ENCODE measurements at places on chromosomes 1 and 21. TPM values are rescaled to one million over a fixed set of nuclear protein-coding genes. Genes with fewer than 3 reads are reported as not detected.
A peak's percentile ranks its signal among the peaks of the same experiment; 100 is the strongest.

GRCh38 chr1:183593356-183593755 is 3.1 kb upstream of the NCF2 start:
- no peaks in the 10 kb centered on the region for H3K36me3 ChIP-seq
- DNase-seq = no peak
- H3K27ac ChIP-seq = no peak overlapping the region
- peaks cover 56% of the 10 kb centered on the region for H3K4me1 ChIP-seq

GRCh38 chr1:216210081-216210480 is 213.2 kb downstream of the USH2A start:
- H3K27ac ChIP-seq = no peak overlapping the region
- no peaks in the 10 kb centered on the region for H3K4me1 ChIP-seq
- H3K27me3 ChIP-seq = no peaks in the 10 kb centered on the region
- no peak overlapping the region for H3K4me3 ChIP-seq
- DNase-seq = no peak
- no peaks in the 10 kb centered on the region for H3K36me3 ChIP-seq

DNA sequence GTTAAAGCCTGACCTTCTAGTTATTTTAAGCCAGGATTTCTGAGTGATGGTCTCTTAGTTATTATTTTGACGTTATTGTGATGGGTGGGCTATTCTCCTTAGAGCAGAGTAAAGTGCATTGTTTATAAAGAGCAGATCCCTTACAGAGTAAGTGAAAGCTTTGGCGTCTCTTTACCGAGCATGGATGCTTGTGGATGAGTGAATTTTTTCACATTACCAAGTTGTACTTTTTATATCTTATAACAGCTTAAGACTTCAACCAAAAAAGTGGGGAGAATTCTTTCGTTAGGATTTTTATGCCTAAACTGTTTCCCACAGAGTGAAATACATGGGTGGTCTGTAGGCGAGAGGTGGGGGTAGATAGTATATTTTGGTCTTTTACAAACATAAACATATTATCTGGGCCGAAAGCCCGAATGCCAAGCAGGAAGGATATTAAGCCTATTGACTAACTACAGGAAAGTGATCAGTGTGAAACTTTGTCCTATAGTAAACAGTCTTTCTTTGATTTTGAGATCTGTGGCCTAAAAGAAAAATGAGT is 279.1 kb upstream of the C1orf105 start:
- H3K36me3 ChIP-seq = no peaks in the 10 kb centered on the region
- no peaks in the 10 kb centered on the region for H3K27me3 ChIP-seq
- H3K4me3 ChIP-seq = no peak overlapping the region
- peaks cover 15% of the 10 kb centered on the region for H3K4me1 ChIP-seq
- H3K27ac ChIP-seq = no peak overlapping the region

- H3K36me3 ChIP-seq = no peaks in the 10 kb centered on the region
- peak; percentile 72 for DNase-seq
- H3K27ac ChIP-seq = no peak overlapping the region
- no peaks in the 10 kb centered on the region for H3K4me1 ChIP-seq
Measured at GRCh38 chr1:28359592-28360239, 9.8 kb upstream of the PHACTR4 start.

- H3K4me1 ChIP-seq = peaks cover 6% of the 10 kb centered on the region
- H3K27ac ChIP-seq = no peak overlapping the region
- peak; percentile 29 for DNase-seq
- peaks cover 4% of the 10 kb centered on the region for H3K27me3 ChIP-seq
Measured at GRCh38 chr1:119475866-119476439, 31.1 kb upstream of the HSD3B1 start.

- H3K27me3 ChIP-seq = no peaks in the 10 kb centered on the region
- no peak overlapping the region for H3K27ac ChIP-seq
- peaks cover 4% of the 10 kb centered on the region for H3K36me3 ChIP-seq
- H3K4me3 ChIP-seq = no peak overlapping the region
Measured at GRCh38 chr1:18921516-18922251, 19.3 kb upstream of the ALDH4A1 start.

- no peak overlapping the region for H3K27ac ChIP-seq
- DNase-seq = no peak
- H3K4me1 ChIP-seq = no peaks in the 10 kb centered on the region
- H3K4me3 ChIP-seq = no peak overlapping the region
- H3K27me3 ChIP-seq = peaks cover 14% of the 10 kb centered on the region
Measured at GRCh38 chr1:30446508-30446907, 276.9 kb downstream of the MATN1 start.

- DNase-seq = no peak
- H3K4me1 ChIP-seq = peaks cover 7% of the 10 kb centered on the region
- H3K27ac ChIP-seq = no peak overlapping the region
- no peak overlapping the region for H3K4me3 ChIP-seq
- no peaks in the 10 kb centered on the region for H3K36me3 ChIP-seq
Measured at GRCh38 chr1:39925721-39926342, 24.1 kb upstream of the MYCL start.

GRCh38 chr1:64505944-64506655 is 36.2 kb downstream of the CACHD1 start:
- peaks cover 36% of the 10 kb centered on the region for H3K4me1 ChIP-seq
- no peaks in the 10 kb centered on the region for H3K36me3 ChIP-seq
- peak overlapping the region; percentile 67 for H3K27ac ChIP-seq

DNA sequence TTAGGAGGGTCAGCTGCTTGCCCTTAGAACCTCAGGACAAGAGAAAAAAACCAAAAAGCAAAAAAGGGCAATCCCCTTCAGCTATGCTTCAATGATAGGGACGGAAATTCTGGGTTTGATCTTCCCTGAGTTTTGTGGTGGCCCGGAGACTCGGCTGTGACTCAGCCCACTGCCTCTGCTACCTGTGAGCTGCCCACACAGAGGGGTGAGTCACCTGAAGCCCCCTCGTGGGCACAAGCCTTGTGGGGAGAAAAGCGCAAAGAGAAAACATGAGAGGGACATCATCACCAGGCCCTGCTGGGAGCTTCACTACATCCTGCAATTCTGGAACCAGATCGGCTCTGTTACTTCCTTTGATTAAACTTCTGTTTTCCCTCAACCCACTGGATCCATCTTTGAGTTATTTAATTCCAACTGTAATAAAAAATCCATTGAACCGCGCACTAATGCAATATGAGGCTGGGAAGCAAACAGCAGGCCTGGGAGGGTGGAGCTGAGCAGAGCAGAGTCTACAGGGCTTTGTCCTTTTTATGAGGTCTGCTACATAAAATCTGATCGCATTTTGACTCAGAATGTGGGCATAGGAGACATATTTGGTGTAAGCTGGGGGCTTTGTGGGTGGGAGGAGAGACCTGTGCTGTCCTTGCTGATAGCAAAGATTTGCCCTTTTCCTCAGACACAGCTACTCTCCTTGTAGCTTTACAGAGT is 58.7 kb upstream of the STUM start:
- no peak overlapping the region for H3K27ac ChIP-seq
- H3K36me3 ChIP-seq = no peaks in the 10 kb centered on the region
- peak; percentile 34 for DNase-seq
- peaks cover 27% of the 10 kb centered on the region for H3K4me1 ChIP-seq
- H3K4me3 ChIP-seq = no peak overlapping the region
- H3K27me3 ChIP-seq = peaks cover 15% of the 10 kb centered on the region

GRCh38 chr1:202182040-202182877 is 11.3 kb upstream of the LGR6 start:
- no peak for DNase-seq
- peaks cover 6% of the 10 kb centered on the region for H3K27me3 ChIP-seq
- peaks cover 14% of the 10 kb centered on the region for H3K4me1 ChIP-seq

GRCh38 chr1:6317098-6317760 is 56.3 kb upstream of the GPR153 start:
- no peak overlapping the region for H3K4me3 ChIP-seq
- no peaks in the 10 kb centered on the region for H3K4me1 ChIP-seq
- no peaks in the 10 kb centered on the region for H3K36me3 ChIP-seq
- H3K27me3 ChIP-seq = no peaks in the 10 kb centered on the region
- DNase-seq = no peak
- H3K27ac ChIP-seq = no peak overlapping the region

- H3K27me3 ChIP-seq = peaks cover 25% of the 10 kb centered on the region
- DNase-seq = no peak
- H3K4me1 ChIP-seq = no peaks in the 10 kb centered on the region
- H3K4me3 ChIP-seq = no peak overlapping the region
Measured at GRCh38 chr1:18568489-18568888, 62.2 kb upstream of the PAX7 start.

GRCh38 chr1:67611846-67612245 is 73.2 kb upstream of the GADD45A start:
- H3K4me1 ChIP-seq = no peaks in the 10 kb centered on the region
- no peak overlapping the region for H3K4me3 ChIP-seq
- no peaks in the 10 kb centered on the region for H3K27me3 ChIP-seq

- H3K27me3 ChIP-seq = no peaks in the 10 kb centered on the region
- no peak for DNase-seq
- H3K27ac ChIP-seq = no peak overlapping the region
Measured at GRCh38 chr1:225364439-225364838, 63.4 kb downstream of the LBR start.

GRCh38 chr1:193448682-193449461 is 262.5 kb upstream of the B3GALT2 start:
- no peaks in the 10 kb centered on the region for H3K36me3 ChIP-seq
- peak overlapping the region; percentile 71 for H3K4me3 ChIP-seq
- no peaks in the 10 kb centered on the region for H3K27me3 ChIP-seq
- peak; percentile 19 for DNase-seq
- H3K27ac ChIP-seq = peak overlapping the region; percentile 40

DNA sequence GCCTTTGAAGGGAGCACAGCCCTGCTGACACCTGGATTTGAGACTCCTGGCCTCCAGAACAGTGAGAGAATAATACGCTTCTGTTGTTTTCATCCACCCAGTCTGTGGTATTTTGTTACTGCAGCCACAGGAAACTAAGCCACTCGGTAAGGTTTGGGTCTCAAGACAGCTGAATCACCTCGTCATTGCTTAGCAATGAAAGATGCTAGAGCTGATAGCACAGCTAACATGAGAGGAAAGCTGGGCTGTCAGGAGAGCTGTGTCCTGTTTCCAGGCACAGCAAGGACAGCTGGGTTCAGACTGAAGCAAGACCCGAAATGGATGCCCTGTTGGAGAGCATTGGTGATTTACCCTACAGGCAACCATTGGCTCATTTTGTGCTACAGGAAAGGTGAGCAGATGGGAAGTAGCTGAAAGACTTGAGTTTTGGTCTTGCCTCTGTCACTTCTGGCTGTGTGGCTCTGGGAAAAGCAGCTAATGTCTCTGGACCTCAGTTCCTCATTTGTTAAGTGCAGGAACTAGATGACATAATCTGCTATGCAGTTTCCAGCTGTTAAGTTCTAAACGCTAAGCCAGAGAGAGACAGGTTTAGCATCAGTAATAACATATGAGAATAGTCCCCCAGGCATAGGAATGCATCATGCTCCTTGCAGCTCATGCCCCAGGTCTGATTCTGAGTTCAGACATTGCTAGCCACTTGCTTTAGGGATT is 58.0 kb downstream of the CLIC6 start:
- no peaks in the 10 kb centered on the region for H3K36me3 ChIP-seq
- H3K4me1 ChIP-seq = peaks cover 9% of the 10 kb centered on the region
- no peak for DNase-seq
- H3K27me3 ChIP-seq = peaks cover 41% of the 10 kb centered on the region

DNA sequence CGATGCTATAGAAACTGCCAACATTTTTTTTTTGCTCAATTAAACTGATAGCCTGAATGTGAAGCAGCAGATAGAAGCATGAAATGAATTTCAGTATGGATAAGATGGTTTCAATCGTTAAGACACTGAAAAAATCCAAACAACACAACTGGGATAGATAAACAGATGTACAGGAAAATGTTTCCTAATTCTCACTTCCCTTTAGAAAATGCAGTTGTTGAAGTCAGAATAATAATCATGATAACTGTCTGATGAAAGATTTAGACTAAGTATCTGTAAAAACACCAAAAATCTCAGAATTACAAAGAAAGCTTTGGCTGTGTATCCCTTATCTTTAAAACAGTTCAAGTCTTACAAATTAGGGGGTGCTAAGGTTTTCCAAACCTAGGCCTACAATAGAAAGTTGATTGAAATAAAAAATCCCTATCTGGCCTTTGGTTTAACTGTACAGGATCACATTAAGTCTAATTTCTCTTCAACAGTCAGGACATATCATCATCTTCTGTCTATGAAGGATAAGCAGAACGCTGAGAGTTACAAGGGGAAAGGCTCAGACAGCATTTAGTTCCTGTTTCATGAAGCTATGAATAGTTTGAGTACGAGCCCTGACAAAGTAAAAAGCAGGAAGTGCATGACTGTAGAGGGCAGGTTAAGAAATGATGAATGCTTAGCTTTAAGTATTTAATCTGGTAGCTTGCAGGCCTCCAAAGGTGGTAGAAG is 203.2 kb downstream of the APP start:
- no peak for DNase-seq
- H3K36me3 ChIP-seq = peaks cover 3% of the 10 kb centered on the region
- H3K4me1 ChIP-seq = peaks cover 15% of the 10 kb centered on the region
- H3K27me3 ChIP-seq = no peaks in the 10 kb centered on the region
- peak overlapping the region; percentile 20 for H3K4me3 ChIP-seq
- peak overlapping the region; percentile 66 for H3K27ac ChIP-seq

GRCh38 chr1:161440312-161440894 is 64.9 kb upstream of the FCGR2A start:
- peaks cover 16% of the 10 kb centered on the region for H3K4me1 ChIP-seq
- H3K36me3 ChIP-seq = peaks cover 1% of the 10 kb centered on the region
- H3K4me3 ChIP-seq = peak overlapping the region; percentile 95
- H3K27ac ChIP-seq = peak overlapping the region; percentile 94
- DNase-seq = peak; percentile 83

DNA sequence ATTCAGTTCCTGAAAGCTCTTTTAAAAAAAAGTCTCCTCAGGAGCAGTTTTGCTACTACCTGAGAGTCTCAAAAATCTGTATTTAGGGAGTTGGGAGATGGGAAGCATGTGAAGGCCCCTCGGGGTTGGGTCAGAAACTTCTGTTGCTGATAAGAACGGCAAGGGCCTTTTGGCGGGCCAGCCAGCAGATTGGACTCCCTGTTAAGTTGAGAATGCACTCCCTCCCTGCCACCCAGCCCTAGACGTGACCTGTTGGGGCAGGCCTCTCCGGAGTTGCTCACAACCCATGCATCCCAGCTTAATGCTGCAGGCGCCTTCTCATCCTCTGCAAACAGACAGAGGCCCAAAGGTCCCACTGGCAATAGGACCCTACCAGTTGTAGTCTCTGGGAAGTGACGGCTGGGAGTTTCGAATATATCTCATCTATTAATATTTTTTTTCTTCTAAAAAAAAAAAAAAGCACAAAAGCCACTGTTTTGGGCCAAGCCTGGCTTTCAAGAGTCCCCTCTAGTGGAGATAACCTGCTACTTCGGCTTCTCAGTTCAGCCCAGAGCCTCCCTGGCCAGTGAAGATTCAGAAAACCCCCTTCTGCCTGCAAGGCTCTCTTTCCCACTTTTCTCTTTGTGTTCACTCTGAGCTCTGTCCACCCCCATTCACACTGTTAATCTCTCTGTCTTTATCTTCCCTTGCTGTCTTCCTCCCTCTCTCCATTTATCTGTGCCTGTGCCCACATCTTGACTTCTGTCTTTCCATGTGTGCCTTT is 5.3 kb downstream of the PLXNA2 start:
- DNase-seq = no peak
- no peaks in the 10 kb centered on the region for H3K36me3 ChIP-seq
- H3K4me3 ChIP-seq = no peak overlapping the region
- peaks cover 70% of the 10 kb centered on the region for H3K27me3 ChIP-seq
- H3K27ac ChIP-seq = no peak overlapping the region

Gene GATAD2B
- 87.4 TPM for total RNA-seq

Gene KRTAP12-2
- not detected for total RNA-seq

Gene TTC39A
- 0.77 TPM for total RNA-seq

Gene PSRC1
- 18.3 TPM for total RNA-seq

Gene BACH1
- 44.3 TPM for total RNA-seq

Gene CFHR3
- not detected for total RNA-seq

Gene DENND2C
- total RNA-seq = 2.2 TPM

Gene C1QC
- total RNA-seq = not detected

Gene PRAMEF12
- total RNA-seq = not detected

Gene TMEM52
- 1.0 TPM for total RNA-seq

Gene C1orf141
- total RNA-seq = 0.17 TPM

Gene LDLRAD1
- total RNA-seq = not detected
